Suppressor macrophage treated with lipopolysaccharide for 4 hours (primary cell): ENCODE measurements at places on chromosomes 3 and 15.
A peak's percentile ranks its signal among the peaks of the same experiment; 100 is the strongest.

GRCh38 chr3:32501783-32502117, 902 bp downstream of the CMTM6 start:
- DNase-seq: no peak

GRCh38 chr3:121834157-121834670, 646 bp downstream of the IQCB1 start:
- DNase-seq: peak; percentile 28

DNA sequence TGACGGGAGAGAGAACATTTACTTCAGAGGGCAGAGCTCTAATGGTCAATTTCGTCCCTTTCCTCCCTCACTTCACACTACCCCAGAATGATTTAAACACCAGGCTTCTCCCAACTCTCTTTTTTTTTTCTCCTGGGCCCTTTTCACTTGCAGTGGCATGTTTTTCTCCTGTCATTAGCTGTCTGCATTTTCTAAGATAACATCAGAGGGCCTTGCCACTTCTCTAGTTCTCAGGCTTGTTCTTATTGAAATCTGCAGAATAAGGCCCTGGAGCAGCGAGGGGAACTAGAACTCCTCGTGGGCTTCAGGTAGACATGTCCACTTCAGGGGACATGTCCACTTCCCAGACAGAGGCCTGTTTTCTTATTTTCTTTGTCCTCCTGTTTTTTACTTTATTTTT, 514.4 kb upstream of the TBL1XR1 start:
- no peak for DNase-seq

DNA sequence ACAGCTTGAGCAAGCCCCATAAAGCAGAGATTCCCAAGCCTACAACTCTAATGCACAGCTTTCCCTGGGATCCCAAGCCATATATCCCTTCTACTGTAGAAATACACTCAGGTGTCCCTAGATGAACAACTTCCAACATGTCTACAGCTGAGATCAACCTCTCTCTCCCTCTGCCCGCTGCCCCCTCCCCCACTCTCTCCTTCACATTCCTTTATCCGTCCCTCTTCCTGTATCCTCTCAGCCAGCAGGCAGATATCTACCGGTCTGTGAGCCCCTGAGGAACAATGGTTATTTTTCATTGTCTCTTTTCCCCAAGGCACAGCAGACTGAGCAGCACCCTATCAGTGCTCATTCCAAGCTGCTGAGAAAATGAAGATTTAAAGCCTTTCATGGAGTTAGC, 138.6 kb downstream of the SUCLG2 start:
- no peak for DNase-seq

- DNase-seq: no peak
Observed at GRCh38 chr3:108297647-108298046, 1.3 kb downstream of the HHLA2 start.

- no peak for DNase-seq
Observed at GRCh38 chr3:131397889-131398288, 16.3 kb downstream of the NUDT16 start.

DNA sequence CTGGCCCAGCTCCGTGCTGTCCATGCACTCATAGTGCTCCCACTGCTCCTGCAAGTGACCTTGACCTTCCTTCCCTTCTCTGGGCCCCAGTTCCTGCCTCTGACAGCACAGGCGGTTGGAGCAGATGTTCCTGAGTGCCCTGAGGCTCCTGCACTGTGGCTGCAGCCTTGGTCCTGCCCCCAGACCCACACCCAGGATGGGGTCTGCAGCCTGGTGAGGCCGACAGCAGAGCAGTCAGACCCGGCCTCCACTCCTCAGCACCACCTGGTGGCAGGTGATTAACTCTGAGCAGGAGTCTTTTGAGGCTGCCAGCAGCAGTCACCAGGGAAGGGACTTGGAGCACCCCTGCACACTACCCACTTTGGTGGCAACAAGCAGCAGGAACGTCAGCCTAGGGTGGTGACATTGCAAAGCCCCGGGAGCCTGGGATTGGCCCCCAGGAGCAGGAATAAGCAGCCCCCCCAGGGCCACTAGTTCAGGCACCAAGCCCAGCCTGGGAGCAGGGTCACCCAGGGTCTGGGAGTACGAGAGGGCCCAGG, 64.6 kb downstream of the CYP11A1 start:
- peak; percentile 6 for DNase-seq

- peak; percentile 7 for DNase-seq
Observed at GRCh38 chr3:182258538-182259177, 534.6 kb upstream of the ATP11B start.

DNA sequence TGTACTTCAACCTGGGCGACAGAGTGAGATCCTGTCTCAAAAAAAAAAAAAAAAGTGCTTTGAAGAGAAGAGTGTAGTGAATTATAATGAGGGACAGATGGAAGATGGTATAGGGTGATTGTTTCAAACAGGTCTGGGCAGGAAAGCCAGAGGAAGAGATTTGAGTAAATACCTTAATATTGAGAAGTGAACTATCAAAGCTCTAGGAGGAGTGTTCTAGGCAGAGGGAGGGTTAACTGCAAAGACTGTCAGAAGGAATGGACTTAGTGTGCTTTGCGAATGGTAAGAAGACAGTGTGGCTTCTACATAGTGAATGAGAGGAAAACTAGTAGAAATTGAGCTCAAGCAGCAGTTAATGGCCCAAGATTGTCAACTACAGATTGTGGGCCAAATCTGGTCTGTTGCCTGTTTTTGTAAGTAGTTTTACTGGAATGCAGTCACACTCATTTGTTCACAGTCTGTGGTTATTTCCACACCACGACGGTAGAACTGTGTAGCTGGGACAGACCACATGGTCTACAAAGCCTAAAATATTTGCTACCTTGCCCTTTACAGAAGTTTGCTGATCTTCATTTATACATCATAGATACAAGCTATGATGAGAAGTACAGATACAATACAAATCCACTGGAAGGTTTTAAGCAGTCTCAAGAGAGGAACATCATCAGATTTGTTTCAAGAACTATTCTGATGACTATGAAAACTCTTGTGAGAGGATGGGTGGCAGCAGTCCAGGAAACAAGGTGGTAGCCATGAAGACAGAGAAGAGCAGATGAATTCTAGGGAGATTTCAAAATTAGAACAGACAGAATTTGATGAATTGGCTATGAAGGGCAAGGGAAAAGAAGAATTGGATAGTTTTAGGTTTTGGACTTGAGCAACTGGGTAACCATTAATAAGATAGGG, 16.5 kb upstream of the USP50 start:
- DNase-seq: no peak

- DNase-seq: no peak
Observed at GRCh38 chr3:2993736-2994135, 116.4 kb downstream of the IL5RA start.

DNA sequence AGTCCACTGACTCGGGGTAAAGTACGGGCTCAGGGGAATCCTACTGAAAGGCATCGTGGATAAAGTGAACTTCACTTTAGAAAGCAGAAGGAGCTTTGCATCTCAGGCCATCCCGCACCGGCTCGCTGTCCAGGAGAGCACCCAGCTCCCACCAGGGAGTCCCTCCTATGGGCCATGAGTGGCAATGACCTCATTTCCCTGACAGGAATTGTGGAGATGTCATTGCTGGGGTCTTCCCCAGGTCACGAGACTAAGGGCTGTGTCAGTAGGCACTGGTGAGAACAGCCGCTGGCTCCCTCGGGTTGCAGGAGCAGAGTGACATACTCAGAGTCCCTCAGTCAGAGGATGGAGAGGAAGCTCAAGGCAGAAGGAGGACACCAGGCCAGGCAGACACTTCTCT, 97.3 kb downstream of the XXYLT1 start:
- peak; percentile 81 for DNase-seq

DNA sequence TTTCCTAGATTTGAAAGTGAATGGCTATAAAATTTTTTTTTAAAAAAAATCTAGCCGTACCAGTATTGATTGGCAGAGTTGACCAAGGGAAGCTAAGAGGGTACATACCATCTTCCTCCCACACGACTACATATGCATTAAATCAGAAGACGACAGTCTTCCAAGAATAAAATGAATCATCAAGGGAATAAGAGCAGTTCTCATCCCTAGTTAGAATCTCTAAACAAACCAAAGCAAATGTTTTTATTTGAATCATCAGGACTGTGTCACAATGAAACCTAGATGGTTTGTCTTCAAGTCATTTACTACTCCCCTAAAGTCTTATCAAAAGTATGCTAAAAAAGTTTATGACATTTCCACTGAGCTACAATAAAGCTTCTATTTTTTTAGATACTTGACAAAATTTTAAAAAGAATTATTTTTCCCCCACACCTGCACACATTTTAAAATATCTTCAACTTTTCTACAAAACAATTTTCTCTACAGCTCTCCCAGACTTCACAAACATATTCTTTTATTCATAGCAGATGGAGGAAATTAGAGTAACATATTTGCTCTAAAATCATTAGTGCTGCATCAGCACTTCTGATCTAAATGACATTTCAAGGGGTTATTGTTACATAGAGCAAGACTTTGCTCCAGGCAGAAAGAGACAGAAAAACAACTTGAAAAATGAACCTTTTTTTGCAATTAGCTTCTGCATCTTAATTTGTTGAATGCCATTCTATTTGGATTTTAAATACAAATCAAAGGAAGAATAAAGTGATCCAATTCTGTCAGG, 547.1 kb downstream of the FHIT start:
- DNase-seq: no peak

GRCh38 chr3:170815936-170816335, 54.1 kb downstream of the RPL22L1 start:
- DNase-seq: no peak

GRCh38 chr3:144160627-144161026, 189.0 kb downstream of the DIPK2A start:
- DNase-seq: no peak

DNA sequence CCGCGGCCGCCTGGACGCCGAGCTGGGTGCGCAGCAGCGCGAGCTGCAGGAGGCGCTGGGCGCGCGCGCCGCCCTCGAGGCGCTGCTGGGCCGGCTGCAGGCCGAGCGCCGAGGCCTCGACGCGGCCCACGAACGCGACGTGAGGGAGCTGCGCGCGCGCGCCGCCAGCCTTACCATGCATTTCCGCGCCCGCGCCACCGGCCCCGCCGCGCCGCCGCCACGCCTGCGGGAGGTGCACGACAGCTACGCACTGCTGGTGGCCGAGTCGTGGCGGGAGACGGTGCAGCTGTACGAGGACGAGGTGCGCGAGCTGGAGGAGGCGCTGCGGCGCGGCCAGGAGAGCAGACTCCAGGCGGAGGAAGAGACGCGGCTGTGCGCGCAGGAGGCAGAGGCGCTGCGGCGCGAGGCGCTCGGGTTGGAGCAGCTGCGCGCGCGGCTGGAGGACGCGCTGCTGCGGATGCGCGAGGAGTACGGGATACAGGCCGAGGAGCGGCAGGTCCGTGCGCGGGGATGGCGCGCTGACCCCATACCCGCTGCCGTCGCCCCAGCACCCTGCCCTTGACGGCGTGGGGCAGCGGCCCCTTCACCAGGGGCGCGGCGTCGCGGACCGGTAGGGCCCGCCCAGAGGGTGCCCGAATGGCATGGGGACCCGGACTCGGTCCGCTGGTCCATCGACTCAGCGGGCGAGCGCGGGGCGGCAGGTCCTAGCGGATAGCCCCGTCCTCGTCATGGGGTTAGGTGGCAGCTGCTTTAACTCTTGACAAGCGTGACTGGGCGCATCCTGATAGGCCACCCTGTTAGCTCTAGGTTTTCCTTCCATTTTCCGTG, 848 bp downstream of the SYNM start:
- DNase-seq: peak; percentile 33

DNA sequence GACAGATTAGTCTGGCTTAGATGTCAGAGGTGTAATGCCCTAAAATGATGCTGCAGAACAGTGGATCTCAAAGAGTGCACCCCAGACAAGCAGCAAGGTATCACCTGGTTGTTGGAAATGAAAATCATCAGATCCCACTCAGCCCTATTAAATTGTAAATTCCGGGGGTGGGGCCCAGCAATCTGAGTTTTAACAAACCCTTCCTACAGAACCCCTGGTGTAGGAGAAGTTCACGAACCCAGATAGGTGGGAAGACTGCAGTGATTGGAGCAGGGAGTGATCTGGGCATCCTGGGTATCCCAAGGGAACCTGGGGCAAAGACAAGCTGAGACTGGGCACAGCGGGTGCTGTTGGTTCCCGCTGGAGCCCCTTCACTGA, 24.3 kb upstream of the THRB start:
- DNase-seq: no peak

- DNase-seq: peak; percentile 48
Observed at GRCh38 chr3:23239211-23240068, 36.3 kb downstream of the UBE2E2 start.

DNA sequence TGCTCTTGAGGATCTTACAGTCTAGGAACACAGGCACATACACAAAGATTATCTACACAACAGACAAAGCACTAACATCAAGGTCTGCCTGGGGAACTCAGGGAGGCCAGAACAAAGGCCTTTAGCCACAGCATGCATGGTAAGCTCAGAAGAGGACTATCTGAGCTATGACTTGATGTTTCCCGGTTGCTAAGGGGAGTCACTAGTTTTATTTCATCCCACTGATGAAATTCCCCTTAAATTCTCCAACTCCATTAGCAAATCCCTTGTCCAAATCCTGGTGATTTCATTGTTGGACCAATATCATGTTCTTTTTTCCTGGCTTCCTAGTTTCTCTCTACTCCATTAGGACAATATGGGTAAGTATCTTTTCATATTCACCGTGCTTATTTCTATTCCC, 23.3 kb downstream of the FBN1 start:
- no peak for DNase-seq

DNA sequence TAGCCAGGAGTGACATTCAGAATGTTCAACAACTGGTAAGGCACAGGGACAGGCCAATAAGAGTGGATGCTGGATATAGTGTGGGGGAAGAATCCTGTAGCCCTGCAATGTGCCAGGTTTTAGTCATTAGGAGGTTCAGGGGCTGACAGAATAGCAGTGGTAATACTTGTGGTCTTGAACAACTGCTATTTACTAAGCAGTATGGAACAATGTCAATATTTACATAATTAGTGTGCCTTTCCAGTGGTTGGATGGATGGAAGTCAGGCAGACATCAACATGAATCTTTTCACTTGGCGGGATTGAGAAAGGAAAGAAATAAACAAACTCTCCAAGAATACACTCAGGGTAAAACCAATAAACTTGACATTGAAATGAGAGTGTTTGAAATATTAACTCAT, 55.1 kb downstream of the OTOL1 start:
- DNase-seq: no peak

DNA sequence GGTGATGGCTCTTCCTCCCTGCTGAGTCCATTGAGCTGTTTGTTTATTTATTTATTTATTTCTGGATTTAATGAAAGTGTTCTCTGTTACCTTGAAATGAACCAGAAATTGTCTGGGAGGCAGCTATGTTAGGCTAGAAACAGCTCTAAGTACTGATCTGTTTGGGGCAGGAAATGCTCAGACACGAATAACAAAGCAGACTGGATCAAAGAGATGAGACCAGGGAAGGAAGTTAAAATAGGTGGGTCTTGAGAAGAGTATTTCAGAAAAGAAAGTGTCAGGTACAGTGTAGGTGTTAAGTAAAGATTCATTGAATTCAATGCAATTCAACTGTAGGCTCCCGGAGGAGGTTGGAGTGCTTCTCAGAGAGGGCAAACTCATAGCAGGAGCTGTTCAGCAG, 173.3 kb downstream of the IL20RB start:
- no peak for DNase-seq

- DNase-seq: peak; percentile 30
Observed at GRCh38 chr3:38108649-38109579, 28.0 kb downstream of the ACAA1 start.

- no peak for DNase-seq
Observed at GRCh38 chr15:67564021-67564967, 21.8 kb downstream of the MAP2K5 start.

GRCh38 chr3:187871204-187871591, 125.9 kb upstream of the BCL6 start:
- no peak for DNase-seq

- no peak for DNase-seq
Observed at GRCh38 chr3:190064112-190064511, 56.6 kb downstream of the P3H2 start.

GRCh38 chr3:194087995-194088855, 47.7 kb upstream of the HES1 start:
- peak; percentile 61 for DNase-seq

- peak; percentile 55 for DNase-seq
Observed at GRCh38 chr3:27960133-27960532, 238.0 kb upstream of the EOMES start.
